ENCODE measurements at places on chromosomes 6 and 20.

- DNase-seq, result peak; percentile 78
Observed at GRCh38 chr20:63831993-63832686, 1.1 kb upstream of the ZBTB46 start.

GRCh38 chr6:15950962-15951569 is 177.8 kb upstream of the MYLIP start:
- DNase-seq, result no peak

DNA sequence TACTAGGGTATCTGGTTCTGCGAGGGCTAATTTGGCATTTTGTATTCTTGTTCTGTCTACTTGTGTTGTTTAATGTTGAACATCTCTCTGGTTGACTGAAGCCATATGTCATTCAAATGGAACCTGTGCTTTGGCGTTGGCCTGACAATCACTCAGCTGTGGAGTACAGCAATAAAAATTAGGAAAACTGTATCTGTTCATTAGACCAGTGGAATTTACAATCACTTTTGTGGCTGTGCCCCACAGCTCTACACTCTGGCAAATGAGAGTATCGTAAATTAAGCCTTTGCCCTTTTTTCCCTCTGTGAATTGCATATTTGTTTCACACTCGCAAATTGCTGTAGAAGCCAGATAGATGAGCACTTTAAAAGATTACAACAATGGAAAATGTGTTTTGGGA is 102.0 kb downstream of the ARID1B start:
- DNase-seq, result no peak

DNA sequence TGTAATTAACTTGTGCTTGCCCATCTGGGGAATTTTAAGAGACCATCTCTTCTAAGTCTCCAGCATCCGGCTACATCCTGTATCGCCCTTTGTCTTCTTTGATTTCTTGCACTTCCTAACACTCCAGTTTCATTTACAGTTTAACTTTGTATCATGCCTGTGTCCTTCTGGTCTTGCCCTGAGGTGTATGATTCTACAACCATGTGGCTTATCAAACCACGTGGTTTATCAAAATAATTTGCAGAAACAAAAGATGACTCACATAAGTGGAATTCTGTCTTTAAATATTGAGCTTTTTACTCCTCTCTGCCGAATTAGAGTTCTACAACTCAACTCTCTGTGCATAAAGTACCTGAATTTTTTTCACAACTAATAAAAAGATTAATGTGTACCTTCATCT is 580.7 kb downstream of the KIF16B start:
- no peak for DNase-seq

GRCh38 chr6:117440706-117441525 is 15.2 kb upstream of the ROS1 start:
- no peak for DNase-seq

GRCh38 chr20:48080583-48080982 is 295.3 kb upstream of the SULF2 start:
- DNase-seq, result no peak

DNA sequence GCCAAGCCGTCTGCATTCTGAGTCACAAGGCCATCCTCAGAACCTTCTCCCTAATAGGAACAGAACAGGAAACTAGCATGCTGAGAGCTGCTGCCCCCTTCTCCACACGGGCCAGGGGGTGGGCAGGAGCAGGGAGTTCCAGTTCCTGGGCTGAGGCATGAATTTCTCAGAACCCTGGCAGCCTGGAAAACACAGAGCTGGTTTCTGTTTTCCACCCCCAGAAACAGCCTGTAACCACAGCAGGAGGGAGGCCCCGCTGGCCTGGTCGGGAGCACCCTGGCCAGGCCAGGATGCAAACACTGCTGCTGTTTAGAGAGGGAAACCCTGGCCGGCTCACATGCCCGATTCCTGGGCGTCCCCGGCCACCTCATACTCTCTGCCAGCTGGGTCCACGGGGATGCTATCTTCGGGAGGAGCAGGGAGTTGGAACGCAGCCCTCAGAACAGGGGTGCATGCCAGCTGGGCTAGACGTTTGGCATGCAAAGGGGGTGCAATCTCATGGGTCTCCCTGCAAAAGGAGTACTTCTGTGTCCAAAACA is 130.1 kb downstream of the NFATC2 start:
- no peak for DNase-seq

- peak; percentile 64 for DNase-seq
Observed at GRCh38 chr20:62366370-62367135, 559 bp downstream of the LAMA5 start.

GRCh38 chr6:112839525-112839961 is 492.4 kb downstream of the RFPL4B start:
- no peak for DNase-seq

GRCh38 chr6:106692112-106692818 is 62.9 kb downstream of the QRSL1 start:
- DNase-seq, result no peak

GRCh38 chr20:13863244-13863643 is 78.4 kb downstream of the NDUFAF5 start:
- DNase-seq, result no peak

DNA sequence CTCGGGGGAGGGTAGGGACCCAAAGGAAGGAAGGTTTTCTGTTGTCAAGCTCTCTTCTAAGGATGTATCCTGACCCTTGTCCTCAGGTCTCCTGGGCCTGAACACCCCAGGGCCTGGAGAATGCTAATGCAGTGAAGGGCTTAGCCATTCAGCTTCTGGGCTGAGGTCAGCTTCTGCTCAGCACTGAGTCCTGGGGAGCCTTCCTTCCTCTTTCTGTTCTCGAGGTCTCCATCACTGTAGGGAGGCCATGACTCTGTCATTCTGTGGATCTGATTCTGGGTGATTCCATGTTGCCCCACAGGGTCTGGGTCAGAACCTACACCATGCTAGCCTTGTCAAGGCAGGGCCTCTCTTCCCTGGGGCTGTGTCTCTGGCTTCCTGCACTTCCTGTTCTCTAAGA is 712.7 kb downstream of the DHX35 start:
- no peak for DNase-seq

DNA sequence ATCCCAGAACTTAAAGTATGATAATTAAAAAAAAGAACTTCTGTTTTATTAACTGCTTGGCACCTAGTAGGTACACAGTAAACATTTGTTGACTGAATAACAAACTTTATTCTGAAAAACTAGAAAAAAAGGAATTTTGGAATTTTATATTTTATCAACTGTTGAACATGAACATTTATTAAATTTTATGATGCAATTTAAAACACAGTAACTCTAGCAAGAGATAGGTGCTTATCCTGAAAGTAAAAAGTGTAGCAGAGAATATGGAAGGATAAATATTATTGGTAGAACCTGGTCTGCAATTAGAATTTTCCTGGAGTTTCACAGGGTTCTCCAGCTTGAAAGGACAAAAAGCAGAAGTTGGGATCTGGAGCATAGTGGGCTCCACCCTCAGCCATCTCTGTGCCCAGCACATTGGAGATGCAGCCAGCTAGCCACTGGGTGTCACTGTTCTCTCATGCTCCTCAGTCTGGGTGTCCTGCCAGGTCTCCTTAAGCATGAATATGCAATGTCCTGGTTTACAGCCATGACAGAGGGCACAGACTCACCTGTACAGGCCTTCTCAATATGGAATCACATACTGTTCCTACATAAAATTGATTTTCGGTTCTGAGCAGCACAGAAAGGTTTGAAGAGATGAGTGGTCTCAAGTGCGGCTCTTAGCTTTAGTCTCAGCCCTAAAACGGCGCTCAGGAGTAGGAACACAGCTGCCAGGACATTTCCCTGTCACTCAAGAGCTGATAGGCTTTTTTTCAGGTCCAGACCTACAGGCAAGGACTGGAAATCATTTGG is 31.7 kb upstream of the IL20RA start:
- DNase-seq, result peak; percentile 81

GRCh38 chr6:100171533-100172321 is 177.7 kb upstream of the MCHR2 start:
- no peak for DNase-seq

DNA sequence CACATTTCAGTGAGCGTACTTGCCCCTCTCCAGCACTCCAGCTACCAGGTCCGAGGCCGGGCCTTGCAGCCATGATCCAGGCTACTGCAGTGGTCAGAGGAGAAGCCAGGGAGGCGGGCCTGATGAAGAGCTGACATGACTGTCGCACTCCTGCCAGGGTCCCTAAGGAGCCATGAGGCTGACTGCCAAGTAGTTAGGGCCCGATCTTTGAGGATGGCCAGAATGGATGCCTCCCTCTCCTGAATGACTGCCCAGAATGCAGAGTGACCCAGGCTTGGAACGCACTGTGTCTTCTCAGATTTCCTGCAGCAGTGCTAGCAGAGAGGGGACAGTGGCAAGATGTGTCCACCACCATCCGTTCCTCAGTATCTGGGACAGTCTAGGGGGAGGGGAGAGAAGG is 24.7 kb upstream of the LRFN2 start:
- DNase-seq, result no peak

DNA sequence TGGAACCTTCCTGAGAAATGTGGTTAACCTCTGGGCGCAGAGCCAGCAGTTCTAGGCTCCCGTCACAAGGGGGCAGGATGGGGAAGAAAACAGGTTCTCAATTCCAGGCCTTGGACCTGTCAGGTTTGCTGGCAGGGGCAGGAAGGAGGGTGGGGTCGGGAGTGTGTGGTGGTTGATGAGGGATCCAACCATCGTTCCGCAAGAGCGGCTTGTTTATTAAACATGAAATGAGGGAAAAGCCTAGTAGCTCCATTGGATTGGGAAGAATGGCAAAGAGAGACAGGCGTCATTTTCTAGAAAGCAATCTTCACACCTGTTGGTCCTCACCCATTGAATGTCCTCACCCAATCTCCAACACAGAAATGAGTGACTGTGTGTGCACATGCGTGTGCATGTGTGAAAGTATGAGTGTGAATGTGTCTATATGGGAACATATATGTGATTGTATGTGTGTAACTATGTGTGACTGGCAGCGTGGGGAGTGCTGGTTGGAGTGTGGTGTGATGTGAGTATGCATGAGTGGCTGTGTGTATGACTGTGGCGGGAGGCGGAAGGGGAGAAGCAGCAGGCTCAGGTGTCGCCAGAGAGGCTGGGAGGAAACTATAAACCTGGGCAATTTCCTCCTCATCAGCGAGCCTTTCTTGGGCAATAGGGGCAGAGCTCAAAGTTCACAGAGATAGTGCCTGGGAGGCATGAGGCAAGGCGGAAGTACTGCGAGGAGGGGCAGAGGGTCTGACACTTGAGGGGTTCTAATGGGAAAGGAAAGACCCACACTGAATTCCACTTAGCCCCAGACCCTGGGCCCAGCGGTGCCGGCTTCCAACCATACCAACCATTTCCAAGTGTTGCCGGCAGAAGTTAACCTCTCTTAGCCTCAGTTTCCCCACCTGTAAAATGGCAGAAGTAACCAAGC is 29.6 kb downstream of the SRSF3 start:
- DNase-seq, result peak; percentile 90

DNA sequence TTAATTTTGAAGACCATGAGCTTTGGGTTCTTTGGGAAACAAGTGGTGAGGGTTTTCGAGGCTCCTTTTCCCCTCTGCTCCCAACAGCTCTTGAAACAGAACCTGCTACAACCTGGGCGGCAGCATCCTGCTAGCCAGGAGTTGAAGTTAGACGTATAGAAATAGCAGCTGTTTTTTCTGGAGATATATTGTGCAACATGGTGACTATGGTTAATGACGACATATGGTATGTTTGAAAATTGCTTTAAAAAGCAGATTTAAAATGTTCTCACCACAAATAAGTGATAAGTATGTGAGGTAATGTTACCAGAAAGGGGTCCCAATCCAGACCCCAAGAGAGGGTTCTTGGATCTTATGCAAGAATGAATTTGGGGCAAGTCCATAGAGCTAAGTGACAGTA is 138.9 kb downstream of the PDE7B start:
- DNase-seq, result no peak

DNA sequence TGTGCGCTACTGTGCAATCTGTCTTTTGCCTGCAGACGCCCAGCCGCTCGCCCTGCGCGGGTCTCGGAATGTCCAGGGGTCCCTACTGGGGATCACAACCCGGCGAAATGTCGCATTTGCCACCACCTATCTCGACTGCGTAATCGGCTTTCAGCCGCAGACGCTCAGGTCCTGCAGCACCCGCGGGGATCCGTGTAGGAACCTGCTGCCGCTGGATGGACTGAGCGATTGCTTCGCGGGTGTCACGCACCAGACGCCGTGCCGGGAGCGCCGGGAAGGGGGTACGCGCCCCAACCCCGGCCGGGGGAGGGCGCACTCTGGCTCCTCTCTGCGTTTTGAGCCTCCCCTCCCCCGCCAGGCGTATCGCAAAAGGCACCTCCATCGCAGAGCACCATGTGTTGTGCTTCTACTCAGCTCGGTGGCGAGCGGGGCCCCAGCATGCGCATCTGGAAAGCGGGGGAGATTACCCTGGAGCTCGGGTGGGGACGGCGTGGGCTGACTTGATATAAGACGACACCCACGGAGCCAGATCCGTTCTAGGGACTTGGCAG is 747 bp upstream of the PTPRA start:
- DNase-seq, result peak; percentile 81

GRCh38 chr6:41651962-41652657 is 13.8 kb downstream of the MDFI start:
- DNase-seq, result no peak

GRCh38 chr6:134074151-134075055 is 22.0 kb upstream of the SLC2A12 start:
- no peak for DNase-seq

DNA sequence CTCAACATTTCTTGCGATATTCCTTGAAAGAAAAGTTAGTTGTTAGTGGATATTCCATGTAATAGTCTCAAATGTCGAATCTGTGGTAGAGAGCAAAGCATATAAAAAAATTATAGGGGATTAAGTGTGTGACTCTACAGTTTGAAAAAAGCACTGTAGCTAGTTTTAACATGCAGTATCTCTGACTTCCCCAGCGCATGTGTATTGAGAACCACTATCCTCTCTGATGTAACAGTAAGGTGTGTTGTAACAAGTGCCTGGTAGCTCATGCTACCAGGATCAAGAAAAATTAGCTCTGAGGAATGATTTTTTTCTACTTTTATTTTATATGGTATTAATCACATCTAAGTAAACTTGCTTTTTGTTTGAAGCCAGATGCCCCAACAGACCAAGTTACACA is 789.2 kb downstream of the KIF16B start:
- no peak for DNase-seq

DNA sequence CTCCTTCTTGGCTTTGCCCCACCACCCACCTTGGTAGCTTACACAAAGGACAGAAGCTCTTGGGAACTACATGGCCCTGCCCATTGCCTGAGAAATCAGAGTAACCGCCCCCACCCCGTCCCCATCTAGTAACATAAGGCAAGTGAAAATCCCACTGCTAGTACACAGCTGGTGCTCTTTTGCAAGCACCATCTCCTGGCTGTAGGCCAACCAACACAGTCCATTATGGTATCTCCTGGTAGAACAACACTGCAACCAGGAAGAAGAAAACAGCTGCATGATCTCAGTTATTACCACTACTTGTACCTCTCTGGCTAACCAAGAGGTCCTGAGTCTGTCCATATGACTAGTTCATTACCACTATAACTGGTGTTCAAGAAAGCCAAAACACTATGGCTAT is 841.1 kb upstream of the MANEA start:
- DNase-seq, result no peak

GRCh38 chr20:54067606-54068174 is 2.7 kb downstream of the BCAS1 start:
- DNase-seq, result no peak

DNA sequence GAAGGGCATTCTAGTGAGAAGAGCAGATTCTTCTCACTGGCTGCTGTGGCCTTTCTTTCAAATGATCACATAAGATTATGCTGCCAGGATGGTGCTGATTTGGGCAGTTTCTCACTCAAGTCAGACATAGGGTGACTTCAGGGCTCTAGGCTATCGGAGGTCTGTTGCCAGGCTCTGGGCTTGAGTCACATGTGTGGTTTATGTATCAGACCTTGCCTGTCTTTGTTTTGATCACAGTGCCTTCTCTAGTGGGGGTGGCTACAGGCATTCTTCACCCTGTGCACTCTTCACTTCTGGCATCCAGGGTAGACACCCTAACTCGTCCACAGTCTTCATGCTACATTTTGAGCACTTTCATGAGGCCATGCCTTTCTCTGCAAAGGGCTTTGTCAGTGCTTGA is 823.7 kb upstream of the MAN1A1 start:
- no peak for DNase-seq

Measured in Right ventricle myocardium inferior (tissue), 1 donor.